ENCODE measurements at places on chromosomes 12 and 14. TPM values are rescaled to one million over a fixed set of nuclear protein-coding genes. Genes with fewer than 3 reads are reported as not detected.

The VRTN gene
- not detected for total RNA-seq

The RNASE2 gene
- not detected for total RNA-seq

The NAV3 gene
- total RNA-seq: 3.5 TPM

The ZNF140 gene
- 13.1 TPM for total RNA-seq

The ASIC1 gene
- 2.7 TPM for total RNA-seq

The DHRS7 gene
- 98.2 TPM for total RNA-seq

The PPM1H gene
- total RNA-seq: 12.8 TPM

The SIX4 gene
- total RNA-seq: 4.2 TPM

The PPP1R13B gene
- total RNA-seq: 44.8 TPM

The CCDC177 gene
- not detected for total RNA-seq

The CLEC4C gene
- total RNA-seq: not detected

The AKAP5 gene
- total RNA-seq: 3.3 TPM

The PPFIA2 gene
- 4.2 TPM for total RNA-seq

The OASL gene
- 20.6 TPM for total RNA-seq

The COX8C gene
- total RNA-seq: not detected

The PRH2 gene
- not detected for total RNA-seq

The ACSM4 gene
- total RNA-seq: not detected

The TAS2R9 gene
- total RNA-seq: not detected

The AMDHD1 gene
- 0.91 TPM for total RNA-seq

The SLC17A8 gene
- total RNA-seq: 0.55 TPM

The NABP2 gene
- 15.2 TPM for total RNA-seq

The TTC6 gene
- total RNA-seq: 33.1 TPM

The CDH24 gene
- 8.0 TPM for total RNA-seq

The REP15 gene
- total RNA-seq: 3.1 TPM

The C12orf56 gene
- total RNA-seq: not detected

The WIF1 gene
- total RNA-seq: 61.8 TPM

The APOF gene
- total RNA-seq: not detected

The BRF1 gene
- total RNA-seq: 195 TPM

The GPD1 gene
- 2.1 TPM for total RNA-seq

The SLC6A13 gene
- 2.0 TPM for total RNA-seq

The TBX5 gene
- 9.7 TPM for total RNA-seq

The GALNT16 gene
- 0.59 TPM for total RNA-seq

The SIVA1 gene
- total RNA-seq: 241 TPM

The SLC6A15 gene
- total RNA-seq: 0.69 TPM

The PTHLH gene
- total RNA-seq: 2.0 TPM

The CCDC198 gene
- not detected for total RNA-seq

The IFI27 gene
- total RNA-seq: 216 TPM

Data from upper lobe of left lung (tissue), 6 donors.